ENCODE measurements at places on chromosomes 1 and 21.

- no peak for DNase-seq
- no peak overlapping the region for H3K27ac ChIP-seq
- peaks cover 5% of the 10 kb centered on the region for H3K36me3 ChIP-seq
- H3K4me3 ChIP-seq: no peak overlapping the region
Observed at GRCh38 chr1:109657395-109657794, 1.5 kb downstream of the GSTM4 start.

GRCh38 chr1:242016479-242016878 is 17.6 kb upstream of the MAP1LC3C start:
- H3K36me3 ChIP-seq: no peaks in the 10 kb centered on the region
- H3K27ac ChIP-seq: no peak overlapping the region
- no peak overlapping the region for H3K4me3 ChIP-seq
- no peak for DNase-seq
- no peaks in the 10 kb centered on the region for H3K27me3 ChIP-seq

GRCh38 chr1:32901823-32902534 is 790 bp upstream of the TMEM54 start:
- peak overlapping the region; percentile 63 for H3K4me3 ChIP-seq
- no peak overlapping the region for H3K27ac ChIP-seq
- DNase-seq: no peak
- H3K27me3 ChIP-seq: no peaks in the 10 kb centered on the region
- no peaks in the 10 kb centered on the region for H3K36me3 ChIP-seq

GRCh38 chr21:42423197-42423675 is 19.5 kb downstream of the UBASH3A start:
- no peak overlapping the region for H3K27ac ChIP-seq
- DNase-seq: no peak
- no peak overlapping the region for H3K4me3 ChIP-seq
- no peaks in the 10 kb centered on the region for H3K4me1 ChIP-seq

- H3K4me1 ChIP-seq: peaks cover 15% of the 10 kb centered on the region
- peaks cover 53% of the 10 kb centered on the region for H3K36me3 ChIP-seq
- no peak overlapping the region for H3K4me3 ChIP-seq
- H3K27ac ChIP-seq: no peak overlapping the region
- no peak for DNase-seq
Observed at GRCh38 chr1:177959811-177960515, 9.9 kb downstream of the SEC16B start.

Data from liver (tissue), 10 donors.